Stimulated activated CD4-positive, alpha-beta T cell treated with anti-CD3 and anti-CD28 coated beads, Interleukin-1b, Interleukin-23, amount 100 ng/mL, for 4 hours (primary cell): ENCODE measurements at places on chromosomes 12 and 14.
A peak's percentile ranks its signal among the peaks of the same experiment; 100 is the strongest.

- DNase-seq = no peak
Measured at GRCh38 chr14:41899416-41899815, 292.7 kb downstream of the LRFN5 start.

GRCh38 chr12:78418919-78419318 is 445.7 kb upstream of the SYT1 start:
- no peak for DNase-seq

GRCh38 chr12:88142610-88142991 is 494 bp downstream of the TMTC3 start:
- DNase-seq = peak; percentile 15

- DNase-seq = no peak
Measured at GRCh38 chr12:106759526-106760183, 14.8 kb upstream of the RIC8B start.

DNA sequence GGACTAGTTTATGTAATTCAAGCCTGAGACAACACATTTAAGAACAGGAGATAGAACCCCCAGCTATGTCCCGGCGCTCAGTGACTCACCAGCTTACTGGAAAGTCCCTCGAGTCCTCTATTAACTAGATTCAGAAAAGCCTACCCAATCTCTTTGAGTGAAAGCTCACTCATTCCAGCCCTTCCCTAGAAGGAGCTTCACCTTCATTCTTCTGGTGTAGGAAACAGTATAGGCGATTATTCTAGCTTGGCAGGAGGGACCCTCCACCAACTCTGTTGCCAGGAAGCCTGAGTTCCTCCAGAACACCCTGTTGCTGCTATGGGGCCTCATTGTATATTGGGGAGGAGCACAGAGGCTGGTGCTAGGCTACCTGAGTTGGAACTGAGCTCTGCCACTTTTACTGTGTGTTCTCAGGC is 57.2 kb upstream of the AEBP2 start:
- peak; percentile 27 for DNase-seq

DNA sequence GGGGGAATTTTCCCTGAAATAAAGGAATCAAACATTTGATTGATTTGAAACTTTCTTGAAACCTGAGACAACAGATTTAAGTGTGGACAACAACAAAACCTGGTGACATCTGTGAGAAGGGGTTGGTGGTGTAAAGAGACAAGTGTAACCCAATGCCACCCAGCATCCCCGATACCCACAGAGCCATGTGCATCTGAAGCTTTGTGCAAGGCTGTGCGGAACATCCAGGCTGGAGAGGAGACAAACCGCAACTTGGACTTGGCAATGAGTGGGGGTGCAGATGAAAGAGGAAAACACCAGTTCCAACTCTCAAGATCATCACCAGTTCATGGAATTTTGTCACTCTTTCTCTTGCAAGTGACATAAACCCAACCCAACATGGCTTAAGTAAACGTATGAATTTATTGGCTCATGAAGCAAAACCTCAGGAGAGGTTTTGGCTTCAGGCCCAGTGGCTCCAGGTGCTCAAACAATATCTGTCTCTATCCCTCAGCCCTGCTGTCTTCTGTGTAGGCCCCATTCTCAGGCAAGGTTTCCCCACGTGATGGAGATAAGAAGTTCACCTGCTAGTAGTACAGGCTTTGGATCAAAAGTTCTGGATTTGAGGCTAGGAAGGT is 55.2 kb upstream of the NTF3 start:
- DNase-seq = no peak

DNA sequence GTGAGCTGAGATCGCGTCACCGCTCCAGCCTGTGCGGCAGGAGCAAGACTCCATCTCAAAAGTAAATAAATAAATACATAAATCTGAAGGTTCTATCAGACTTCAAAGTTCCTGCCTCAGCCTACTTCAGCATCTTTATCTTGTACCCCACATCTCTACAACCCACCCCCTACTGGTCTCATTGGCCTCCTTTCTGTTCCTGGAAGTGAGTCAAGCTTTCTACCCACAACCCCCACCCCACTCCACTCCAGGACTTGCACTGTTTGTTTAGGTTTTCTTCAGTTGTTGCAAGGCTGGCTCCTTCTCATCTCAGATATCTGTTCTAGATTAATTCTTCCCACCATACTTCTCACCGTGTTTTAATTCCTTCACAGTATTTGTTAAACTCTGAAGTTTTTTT is 714 bp upstream of the PSMC6 start:
- no peak for DNase-seq
